PC-3 (cell line): ENCODE measurements at places on chromosomes 6 and 20. TPM values are rescaled to one million over a fixed set of nuclear protein-coding genes. Genes with fewer than 3 reads are reported as not detected.

Gene USP49
- 2.3 and 5.7 TPM in 2 replicates for total RNA-seq

GRCh38 chr6:28901831-28902230, 22.0 kb downstream of the TRIM27 start:
- H3K4me1 ChIP-seq: peaks cover 6% of the 10 kb centered on the region; the same call in 1 of the 2 replicates
- no peak overlapping the region for H3K4me3 ChIP-seq
- H3K36me3 ChIP-seq: peaks cover 59% of the 10 kb centered on the region
- H3K27ac ChIP-seq: no peak overlapping the region
- H3K27me3 ChIP-seq: no peaks in the 10 kb centered on the region
- no peak for DNase-seq

- no peaks in the 10 kb centered on the region for H3K36me3 ChIP-seq
- DNase-seq: peak; percentile 84
- peaks cover 11% of the 10 kb centered on the region for H3K4me1 ChIP-seq
- no peaks in the 10 kb centered on the region for H3K27me3 ChIP-seq
- H3K27ac ChIP-seq: no peak overlapping the region
Measured at GRCh38 chr6:41976794-41977484, 35.3 kb upstream of the CCND3 start.

GRCh38 chr6:106197441-106197840, 111.3 kb downstream of the PRDM1 start:
- H3K27ac ChIP-seq: no peak overlapping the region
- H3K27me3 ChIP-seq: no peaks in the 10 kb centered on the region
- peaks cover 34% of the 10 kb centered on the region for H3K4me1 ChIP-seq
- no peak overlapping the region for H3K4me3 ChIP-seq

DNA sequence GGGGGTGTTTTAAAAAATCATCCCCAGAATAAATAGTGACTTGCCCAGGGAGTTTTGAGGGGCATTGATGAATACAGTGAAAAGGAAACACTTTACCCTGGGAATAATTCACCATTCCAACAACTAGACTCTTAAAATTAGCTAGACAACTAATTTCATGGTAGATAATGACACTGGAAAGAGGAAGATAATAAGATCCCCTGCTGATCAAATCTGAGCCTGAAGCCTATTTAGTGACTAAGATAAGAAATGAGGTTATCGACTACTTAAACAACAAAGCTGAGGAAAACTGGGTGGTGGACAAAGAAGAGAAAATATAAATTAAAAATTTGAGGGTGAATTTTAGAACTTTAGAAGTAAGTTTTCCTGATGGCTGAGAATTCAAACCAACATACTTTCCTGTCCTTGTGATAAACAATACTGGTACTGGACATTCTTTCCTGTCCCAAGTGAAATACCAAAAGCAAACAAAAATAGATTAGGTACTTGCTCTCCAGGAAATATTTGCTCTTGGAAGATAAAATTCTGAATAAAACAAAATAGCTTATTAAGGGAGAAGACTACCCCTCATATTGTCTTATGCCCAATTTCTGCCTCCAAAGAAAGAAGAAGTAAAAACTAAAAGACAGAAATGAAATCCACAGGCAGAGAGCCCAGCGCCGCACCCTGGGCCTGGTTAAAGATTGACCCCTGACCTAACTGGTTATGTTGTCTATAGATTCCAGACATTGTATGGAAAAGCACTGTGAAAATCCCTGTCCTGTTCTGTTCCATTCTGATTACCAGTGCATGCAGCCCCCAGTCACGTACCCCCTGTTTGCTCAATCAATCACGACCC, 64.0 kb upstream of the ADGRF4 start:
- no peaks in the 10 kb centered on the region for H3K27me3 ChIP-seq
- H3K36me3 ChIP-seq: no peaks in the 10 kb centered on the region
- no peak for DNase-seq
- H3K4me3 ChIP-seq: no peak overlapping the region
- H3K4me1 ChIP-seq: peaks cover 4% of the 10 kb centered on the region

- no peak for DNase-seq
- no peak overlapping the region for H3K27ac ChIP-seq
- H3K36me3 ChIP-seq: no peaks in the 10 kb centered on the region
Measured at GRCh38 chr6:15389084-15389764, 143.4 kb downstream of the JARID2 start.

Gene TINAG
- total RNA-seq: not detected in 2 replicates
